NCI-H2171 treated with DMSO at 0.1 percent for 48 hours (cell line): ENCODE measurements at places on chromosomes 4 and X.

DNA sequence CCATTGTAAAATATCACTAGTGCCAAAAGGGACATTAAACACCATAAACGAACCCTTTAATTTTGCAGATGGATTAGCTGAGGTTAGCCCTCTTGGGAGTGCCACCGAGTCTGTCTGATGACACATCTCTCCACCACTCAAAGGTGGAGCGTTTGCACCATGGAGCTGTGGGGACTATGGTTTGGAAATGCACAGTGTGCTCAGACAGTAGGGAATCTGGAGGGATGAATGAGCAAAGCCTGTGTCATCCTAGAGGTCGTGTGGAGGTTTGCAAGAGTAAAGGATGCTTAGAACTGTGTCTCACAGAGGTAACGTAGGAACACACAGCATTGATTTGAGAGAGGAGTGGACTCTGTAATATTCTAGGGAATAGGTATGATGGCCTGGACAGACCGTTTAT lies 93.7 kb downstream of the CLNK start:
- no peak for DNase-seq

DNA sequence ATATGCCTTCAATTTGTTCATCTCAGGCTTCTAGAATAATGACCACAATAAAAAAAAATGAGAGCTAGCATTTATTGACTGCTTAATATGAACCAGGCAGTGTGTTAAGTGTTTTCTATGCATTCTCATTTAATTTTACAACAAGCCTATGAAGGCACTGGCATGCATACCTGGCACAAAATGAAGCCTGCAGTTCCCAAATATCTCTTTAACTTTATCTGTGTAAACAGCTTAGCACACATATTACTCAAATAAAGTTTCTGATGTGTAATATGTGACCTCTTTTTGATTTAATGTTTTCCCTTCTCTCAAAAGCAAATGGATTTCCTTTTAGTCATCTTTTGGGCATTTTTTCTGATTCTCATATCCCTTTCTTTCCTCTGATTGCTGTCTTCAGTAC lies 671.8 kb downstream of the PCDH7 start:
- no peak for DNase-seq

DNA sequence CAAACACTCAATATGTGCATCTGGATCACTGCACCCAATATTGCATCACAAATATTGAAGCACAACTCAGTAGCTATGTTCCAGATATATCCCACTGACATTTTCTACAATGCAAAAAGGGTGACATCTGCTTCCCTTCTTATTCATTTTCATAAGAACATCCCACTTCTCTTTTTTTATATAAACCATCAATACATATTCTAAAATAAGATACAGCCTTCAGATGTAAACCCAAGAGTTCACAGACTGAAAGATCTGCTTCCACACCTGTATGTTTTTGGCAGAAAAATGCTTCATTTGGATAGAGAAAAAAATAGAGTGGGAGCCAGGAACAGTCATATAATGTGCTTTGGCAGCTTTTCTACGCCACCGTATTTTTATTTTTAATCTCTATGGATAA lies 815.6 kb upstream of the ADGRL3 start:
- DNase-seq, result no peak

DNA sequence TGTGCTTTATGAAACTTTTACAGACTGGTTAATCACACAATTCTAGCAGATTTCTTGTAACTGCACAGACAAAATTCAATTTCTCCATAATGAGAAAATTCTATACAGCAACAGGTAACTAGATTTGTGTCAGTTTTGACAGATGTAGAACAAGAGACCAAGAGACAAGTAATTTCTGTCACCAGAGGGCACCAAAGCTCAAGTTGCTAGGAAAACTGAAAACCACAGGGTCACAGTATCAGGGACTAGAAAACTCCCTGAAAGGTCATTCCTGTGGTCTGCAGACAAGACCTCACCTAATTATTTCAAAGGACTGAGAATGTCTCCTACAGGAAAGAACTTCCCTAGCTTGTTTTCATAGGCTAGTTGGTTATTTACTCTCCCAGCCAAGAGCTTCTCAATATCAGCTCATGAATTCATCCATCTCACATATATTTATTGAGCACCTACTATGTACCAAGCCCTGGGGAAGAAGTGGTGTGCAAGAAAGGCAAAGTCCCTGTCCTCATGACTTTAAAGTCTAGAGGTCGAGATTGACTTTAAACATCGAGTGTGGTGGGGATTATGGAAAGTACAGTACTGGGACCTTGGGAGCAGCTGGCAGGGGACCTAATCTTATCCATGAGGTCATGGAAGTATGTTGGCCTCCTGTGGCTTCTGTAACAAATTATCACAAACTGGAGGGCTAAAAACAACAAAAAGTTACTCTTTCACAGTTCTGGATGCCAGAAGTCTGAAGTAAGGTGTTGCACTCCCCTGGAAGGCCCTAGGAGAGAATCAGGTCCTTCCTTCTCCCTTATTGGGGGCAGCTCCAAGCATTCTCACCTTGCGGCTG lies 47.8 kb upstream of the SETD7 start:
- DNase-seq, result peak; percentile 36

DNA sequence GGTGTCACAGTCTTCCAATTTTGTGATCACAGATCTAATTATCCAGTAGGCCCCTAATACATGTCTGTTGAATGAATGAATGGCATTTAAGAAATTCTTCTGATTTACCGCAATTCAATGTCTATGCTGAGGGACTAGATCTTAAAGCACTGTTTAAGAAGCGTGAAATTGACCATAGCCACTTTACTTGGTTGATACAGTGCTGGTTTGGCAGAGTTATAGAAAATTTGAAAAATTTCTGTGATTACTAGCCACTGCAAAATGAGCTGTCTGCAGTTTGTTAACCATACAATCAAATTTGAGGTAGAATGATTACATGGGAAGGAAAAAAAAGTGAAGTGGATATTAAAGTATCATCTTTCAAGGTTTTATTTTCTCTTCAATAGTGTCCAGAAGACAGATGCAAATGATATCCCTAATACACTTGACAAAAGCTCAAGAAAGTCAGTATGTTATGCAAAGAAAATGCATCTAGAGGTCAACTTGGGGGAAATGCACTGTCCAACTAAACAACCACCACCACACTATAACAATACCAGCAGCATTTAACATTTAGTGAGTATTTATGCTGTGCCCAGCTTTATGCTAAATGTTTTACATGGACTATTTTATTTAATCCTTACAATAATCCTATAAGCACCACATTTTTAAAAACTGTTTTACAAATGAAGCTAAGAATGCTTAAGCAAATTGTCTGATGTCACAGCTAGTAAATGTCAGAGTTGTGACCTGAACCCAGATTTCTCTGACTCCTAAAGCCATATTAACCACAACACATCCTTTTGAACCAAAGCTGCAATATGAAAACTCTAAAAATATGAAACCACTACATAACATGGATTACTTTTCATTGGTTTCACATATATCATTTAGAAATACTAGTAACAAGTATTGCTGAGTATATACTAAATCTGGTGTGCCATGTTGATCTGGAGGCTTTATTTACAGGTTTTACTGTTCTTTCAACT lies 217.9 kb upstream of the MAB21L2 start:
- peak; percentile 29 for DNase-seq

- no peak for DNase-seq
Measured at GRCh38 chrX:41722816-41723618, 964 bp upstream of the GPR82 start.

DNA sequence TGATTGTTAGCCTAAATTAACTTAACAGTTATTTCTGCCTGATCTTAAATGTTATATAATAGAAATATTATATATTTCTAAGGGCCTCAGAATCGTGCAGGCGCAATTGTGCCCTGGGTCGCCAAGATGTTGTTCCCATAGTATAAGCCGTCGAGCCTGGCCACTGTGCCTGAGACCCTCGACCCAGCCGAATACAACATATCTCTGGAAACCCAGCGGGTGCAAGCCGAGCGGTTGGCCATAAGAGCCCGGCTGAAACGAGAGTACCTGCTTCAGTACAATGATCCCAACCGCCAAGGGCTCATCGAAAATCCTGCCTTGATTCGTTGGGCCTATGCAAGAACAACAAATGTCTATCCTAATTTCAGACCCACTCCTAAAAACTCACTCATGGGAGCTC lies 549.8 kb downstream of the KCTD8 start:
- DNase-seq, result no peak

DNA sequence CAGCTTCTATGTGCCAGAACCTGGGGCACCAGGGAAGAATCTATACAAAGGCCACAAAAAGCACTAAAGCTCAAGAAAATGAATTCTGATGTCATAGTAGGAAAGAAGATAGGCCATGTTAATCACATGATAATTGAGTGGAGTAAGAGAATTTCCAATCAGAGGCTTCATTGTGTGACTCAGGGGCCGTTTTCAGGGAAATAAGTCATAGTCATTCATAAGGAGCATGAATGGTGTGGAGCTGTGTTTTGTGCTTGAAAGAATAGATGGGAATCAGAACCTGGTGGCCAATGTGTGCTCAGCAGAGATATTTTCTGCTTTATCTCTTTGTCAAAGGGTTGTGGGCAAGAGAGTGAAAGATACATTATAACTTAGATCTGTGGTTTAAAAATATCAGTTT lies 102.4 kb upstream of the ZDHHC15 start:
- no peak for DNase-seq

GRCh38 chrX:87900320-87900908 lies 382.8 kb downstream of the KLHL4 start:
- DNase-seq, result no peak

- no peak for DNase-seq
Measured at GRCh38 chr4:80448056-80448455, 112.5 kb downstream of the CFAP299 start.

DNA sequence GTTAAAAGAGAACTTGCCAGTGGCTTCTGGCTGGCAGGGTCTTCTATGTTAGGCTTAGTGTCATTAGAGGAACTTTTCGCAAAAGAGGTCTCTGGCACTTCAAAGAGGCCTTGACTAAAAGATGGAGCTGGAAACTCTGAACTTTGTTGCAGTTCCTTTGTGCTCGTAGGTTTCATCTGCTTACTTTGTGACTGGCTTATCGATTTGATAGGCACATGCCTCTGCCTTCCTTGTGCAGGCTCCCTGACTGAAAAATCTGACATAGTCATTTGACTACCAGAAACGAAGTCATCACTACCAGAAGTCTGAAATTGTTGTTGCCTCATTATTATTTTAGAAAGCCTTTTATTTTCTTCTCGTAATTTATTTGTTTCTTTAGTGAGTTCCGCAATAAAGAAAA lies 93.9 kb upstream of the IL13RA1 start:
- no peak for DNase-seq

DNA sequence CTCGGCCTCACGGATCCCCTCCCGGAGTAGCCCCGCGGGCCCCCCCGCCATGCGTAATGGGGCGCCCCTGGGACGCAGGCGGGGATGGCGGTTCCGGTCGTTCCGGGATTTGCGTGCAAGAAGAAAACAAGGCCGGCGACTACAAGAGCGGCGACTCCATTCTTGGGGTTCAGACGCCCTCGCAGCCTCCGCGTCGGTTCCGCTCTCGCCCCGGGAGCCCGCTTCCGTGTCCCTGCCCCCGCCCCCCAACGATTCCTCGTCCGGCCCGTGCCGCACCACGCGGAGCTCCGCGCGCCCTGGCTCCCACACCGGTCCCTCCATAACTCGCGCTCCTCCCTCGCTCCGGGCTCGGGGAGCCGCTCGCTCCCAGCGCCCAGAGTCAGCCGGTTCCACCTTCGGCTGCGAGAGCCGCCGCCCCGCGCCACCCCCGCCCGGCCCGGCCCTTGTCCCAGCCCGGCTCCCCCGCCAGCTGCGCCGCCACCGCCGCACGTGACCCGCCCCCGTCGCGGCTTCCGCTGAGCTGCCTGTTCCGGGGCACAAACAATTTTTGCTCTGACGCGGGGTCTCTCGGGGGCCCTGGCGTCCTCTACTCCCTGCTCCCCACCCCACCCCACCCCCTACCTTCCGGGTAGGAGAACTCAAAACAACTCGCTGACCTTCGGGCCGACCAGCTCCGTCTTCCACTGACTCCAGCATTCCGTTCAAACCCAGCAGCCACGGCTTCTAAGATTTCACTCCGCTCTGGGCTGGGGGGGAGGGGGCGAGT lies 78.8 kb upstream of the BCOR start:
- DNase-seq, result peak; percentile 51

DNA sequence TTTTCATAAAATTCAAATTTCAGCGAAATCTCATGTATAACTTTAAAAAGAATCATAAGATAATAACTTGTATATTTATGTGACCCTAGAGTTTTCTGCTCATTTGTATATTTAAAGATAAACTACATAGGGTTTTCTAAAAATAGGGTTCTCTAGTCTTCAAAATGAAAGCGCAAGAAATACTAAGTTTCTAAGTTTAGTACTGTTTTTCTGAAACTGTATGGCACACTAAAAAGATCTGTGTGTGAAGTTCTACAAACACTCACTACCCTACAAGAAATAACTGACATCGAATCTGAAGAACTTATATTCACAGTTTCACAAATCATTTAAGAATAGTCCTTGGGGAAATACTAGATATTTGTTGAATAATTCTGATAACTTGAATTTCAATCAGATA lies 38.7 kb upstream of the NDST4 start:
- DNase-seq, result no peak

GRCh38 chrX:20397587-20397986 lies 130.9 kb upstream of the RPS6KA3 start:
- no peak for DNase-seq

GRCh38 chr4:143184217-143184502 lies 557 bp upstream of the USP38 start:
- no peak for DNase-seq

DNA sequence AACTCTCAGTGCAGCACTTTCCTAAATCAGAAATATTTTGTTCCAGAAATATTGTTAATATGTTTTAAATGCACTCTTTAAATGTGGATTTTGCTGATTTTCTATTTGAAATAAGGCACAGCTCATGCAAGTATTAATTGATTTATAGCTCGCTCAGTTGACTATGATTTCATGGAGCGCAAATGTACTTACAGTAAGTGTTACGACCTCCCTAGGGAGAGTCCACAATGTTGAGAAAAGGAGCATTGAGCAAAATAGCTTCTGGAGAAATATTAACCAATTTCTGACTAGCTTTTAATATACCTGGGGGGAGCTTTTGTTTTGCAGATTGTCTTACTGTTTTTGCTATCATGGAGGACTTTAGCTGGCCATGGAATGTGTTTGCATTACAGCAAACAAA lies 1687.5 kb downstream of the STIM2 start:
- DNase-seq, result no peak

GRCh38 chr4:38889143-38889542 lies 21.5 kb downstream of the FAM114A1 start:
- no peak for DNase-seq

DNA sequence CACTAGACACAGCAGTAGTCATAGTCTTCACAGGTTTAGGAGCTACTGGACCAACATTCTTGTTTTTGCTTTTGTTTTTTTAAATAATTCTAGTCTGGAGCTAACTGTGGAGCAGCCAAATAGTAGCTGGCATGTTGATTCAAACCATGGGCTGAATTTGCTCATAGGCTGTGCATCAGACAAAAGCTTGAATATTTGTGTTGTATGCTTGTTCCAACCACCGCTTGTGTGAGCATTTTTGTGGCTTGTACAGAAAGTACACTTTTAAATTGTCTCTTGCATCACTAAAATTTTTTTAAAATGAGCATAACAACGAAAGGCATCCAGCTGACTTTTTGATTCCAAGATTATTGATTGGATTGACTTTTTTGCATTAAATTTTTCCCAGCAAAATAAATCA lies 39.6 kb downstream of the CCNI start:
- no peak for DNase-seq
